ENCODE measurements at places on chromosomes 2 and 18.

- no peak for DNase-seq
Observed at GRCh38 chr2:162058973-162059668, 14.9 kb downstream of the DPP4 start.

DNA sequence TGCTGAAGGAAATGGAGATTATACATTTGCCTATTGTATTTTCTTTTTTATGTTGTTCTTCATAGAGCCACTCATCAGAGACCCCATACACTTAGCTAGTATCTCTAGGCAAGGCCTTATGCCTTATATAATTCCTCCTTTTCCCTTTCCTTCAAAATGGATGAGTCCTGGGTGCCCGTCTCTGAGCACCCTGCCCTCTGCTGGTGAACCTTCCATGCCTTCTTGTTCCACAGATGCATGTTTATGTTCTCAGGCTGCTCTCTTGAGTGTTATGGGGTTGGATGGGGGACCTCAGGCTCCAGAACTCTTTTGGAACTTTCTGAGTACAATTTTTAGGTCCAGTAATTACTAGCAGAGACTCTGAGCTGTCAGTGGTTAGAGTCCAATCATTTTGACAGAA, 368.6 kb upstream of the SPRED2 start:
- DNase-seq, result no peak

DNA sequence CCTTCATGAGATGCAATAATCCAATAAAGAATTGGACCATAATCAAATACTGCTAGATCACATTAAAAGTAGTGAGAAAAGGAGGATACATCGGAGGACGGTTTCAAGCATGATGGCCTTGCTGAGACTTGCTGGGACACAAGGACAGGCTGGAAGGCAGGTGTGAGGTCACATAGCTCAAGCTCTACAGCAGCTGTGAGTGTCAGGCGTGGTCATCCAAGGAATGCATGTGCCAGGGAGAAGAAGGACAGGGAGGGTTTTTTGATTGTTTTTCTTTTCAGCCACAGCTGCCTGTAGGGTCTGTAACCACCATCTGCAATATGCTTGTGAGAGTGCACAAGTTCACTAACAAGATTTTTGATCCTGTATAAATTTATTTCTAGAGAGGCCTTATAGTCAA, 57.6 kb downstream of the BMP10 start:
- DNase-seq, result no peak

GRCh38 chr2:19505-19904, 26.8 kb downstream of the FAM110C start:
- no peak for DNase-seq

DNA sequence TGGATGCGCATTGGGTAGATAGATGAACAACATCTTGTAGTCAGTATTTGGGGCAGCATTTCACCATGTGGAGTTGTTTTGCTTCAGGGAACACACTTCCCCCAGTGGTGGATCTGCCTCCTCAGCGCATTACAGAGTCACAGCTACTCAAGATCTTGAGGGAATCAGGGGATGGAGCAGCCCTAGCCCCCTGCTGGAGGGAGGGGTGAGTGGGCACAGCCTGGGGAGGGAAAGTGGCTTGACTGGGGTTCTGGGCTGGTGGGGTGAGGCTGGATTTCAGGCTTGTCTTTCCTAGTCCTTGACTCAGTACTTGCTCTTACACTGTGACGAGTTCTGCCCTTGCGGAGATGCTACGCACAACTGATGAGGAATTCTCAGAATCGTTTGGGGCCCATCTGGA, 271.0 kb upstream of the HS6ST1 start:
- DNase-seq, result no peak

DNA sequence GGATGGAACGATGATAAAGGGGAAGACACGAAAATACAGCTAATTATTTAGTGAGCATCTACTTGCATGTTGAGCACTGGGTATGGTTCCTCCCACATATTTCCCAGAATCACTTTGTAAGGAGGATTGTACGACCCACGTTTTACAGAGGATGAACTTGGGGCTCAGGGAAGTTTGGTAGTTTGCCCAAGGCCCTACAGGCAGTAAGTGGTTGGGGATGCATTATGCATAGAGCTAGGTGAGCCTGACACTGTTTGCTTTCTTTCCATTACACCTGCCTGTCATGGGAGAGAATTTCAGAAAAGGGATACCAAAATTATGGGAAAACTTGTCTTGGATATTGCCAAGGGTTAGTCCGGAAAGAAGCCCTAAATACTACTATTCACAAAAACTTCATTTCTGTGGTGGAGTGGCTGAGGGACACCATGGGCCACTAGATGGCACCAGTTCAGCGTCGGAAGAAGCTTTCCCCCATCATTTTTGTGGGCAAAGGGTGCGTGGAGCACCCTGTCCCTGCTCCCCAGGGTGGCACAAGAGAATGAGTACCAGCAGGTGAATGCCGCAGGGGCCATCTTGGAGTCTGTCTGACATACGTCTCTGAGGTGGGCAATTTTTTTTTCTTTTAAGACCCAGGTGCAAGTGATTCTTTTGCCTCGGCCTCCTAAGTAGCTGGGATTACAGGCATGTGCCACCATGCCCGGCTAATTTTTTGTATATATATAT, 23.5 kb upstream of the C18orf32 start:
- peak; percentile 54 for DNase-seq

DNA sequence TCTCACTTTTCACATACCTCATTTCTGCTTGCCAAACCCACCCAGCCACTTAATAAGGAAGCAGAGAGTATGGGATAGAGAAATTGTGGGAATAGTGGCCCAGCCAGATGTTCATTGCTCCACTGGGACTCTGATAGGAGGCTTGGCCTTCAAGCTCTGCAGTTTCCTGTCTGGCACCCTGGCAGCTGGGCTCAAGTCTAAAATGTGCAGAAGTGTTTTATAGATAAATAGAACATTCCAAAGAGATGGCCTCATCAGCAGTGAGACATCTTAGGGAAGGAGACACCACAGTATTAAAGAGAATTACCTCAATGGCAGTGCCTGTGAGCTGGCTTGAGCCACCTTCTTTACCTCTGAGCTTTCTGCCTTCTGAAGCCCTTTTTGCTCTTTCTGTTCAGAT, 24.7 kb downstream of the COPS7B start:
- DNase-seq, result no peak

GRCh38 chr2:57880967-57881366, 165.6 kb upstream of the VRK2 start:
- no peak for DNase-seq

- no peak for DNase-seq
Observed at GRCh38 chr2:48200620-48201293, 294.5 kb upstream of the FBXO11 start.

GRCh38 chr2:177074099-177074710, 138.4 kb upstream of the HNRNPA3 start:
- DNase-seq, result no peak

- no peak for DNase-seq
Observed at GRCh38 chr2:213021971-213022899, 129.2 kb downstream of the IKZF2 start.

DNA sequence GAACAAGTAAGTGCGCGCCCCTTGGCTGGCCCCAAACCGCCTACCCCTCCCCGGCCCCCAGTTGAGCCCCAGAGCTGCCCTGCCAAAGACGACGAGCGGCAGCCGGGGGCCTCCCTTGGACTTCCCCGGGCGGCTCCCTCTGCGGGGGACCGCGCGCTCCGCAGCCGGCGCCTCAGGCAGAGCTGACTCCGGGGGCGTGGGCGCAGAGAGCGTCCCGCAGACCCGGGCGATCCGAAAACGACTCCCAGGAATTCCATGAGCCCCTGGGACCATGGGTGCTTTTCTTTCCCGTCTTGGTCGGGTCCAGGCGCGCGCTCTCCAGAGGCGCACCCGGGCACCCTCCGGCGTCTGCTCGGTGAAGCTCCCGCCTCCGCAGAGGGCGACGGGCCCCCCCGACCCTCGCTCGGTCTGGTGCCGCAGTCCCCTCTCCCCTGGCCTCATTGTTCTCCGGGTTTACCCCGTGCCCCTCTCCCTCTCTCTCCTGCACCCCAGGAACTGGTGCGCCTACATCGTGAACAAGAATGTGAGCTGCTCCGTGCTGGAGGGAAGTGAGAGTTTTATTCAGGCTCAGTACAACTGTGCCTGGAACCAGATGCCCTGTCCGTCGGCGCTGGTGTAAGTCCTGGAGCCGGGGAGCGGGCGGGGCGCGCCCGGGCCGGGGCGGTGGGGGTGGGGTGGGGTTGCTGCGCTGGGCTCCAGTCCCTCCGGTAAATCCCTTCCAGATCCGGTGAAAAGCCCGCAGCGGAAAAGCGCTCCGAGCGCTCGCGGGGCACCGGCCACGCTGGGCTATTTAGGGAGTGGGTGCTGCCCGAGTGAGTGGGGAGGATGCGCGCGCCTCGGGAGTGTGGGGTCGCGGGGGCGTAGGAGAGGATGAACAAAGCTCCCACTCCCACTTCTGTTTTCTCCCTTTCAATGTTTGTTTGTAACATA, 776 bp downstream of the EMILIN2 start:
- DNase-seq, result no peak

GRCh38 chr2:68352651-68353391, 12.3 kb upstream of the PLEK start:
- no peak for DNase-seq
